NCI-H187 (cell line): ENCODE measurements at places on chromosomes 2 and 18.

GRCh38 chr2:233457356-233457755, 103.1 kb downstream of the DGKD start:
- DNase-seq, result no peak

DNA sequence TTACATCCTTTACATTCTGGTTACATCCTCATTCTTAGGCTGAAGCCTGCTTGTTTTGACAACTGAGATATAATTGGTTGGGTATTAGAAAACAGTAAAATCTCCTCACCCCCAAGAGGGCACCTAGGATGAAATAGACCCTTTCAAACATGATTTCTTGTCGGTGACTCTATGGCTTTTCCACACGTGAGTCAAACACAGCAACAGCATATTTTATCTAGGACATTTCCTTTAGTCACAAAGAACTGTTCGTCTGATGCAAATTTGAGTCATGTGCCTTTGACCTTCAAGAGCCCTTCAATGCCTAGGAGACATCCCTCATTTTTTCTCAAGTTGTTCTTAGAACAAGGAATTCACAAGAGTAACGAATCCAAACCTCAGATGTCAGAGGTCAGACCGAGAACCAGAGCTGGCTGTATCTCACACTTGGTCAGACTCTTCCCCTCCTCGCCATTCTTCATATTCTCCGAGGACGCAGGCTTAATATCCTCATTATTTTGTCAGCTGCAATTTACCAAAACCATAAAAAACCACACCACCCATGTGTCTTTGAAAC, 60.5 kb upstream of the ALKAL2 start:
- DNase-seq, result no peak

DNA sequence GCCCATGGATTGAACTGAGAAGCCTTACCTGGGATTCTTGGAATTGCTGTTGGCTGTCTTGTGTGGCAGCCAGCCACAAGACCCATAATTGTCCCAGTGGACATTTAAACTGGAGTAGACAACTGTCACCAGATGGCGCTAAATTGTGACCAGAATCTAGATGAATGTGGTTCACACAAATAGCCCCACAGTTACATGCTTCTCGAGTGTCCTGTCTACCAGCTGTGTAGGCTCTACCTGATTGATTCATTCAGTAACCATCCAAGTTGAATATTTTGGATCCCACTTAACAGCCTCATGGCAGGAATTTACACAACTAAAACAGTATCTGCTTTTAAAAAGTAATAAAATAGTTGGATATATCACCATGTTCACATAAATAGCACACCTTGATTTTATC, 73.2 kb downstream of the MAP4K4 start:
- no peak for DNase-seq

- no peak for DNase-seq
Measured at GRCh38 chr18:31356025-31356424, 20.6 kb upstream of the DSG4 start.

DNA sequence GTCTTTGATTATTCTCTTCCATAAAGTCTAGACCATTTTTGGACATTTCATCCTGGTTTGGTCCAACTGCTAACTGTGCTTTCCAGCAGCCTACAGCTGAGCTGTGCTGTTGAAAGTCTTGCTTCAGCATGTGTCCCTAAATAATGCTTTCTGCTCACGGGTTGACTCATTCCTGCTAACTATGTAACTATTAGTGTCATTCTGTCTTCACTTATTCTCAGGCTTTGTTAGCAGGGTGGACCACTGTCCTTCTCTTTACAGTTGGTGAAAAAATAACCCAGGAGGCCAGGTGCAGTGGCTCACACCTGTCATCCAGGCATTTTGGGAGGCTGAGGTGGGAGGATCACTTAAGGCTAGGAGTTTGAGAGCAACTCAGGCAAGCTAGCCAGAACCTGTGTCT, 8.9 kb downstream of the ADAM23 start:
- DNase-seq, result no peak

- no peak for DNase-seq
Measured at GRCh38 chr18:73009691-73010090, 141.9 kb upstream of the NETO1 start.

DNA sequence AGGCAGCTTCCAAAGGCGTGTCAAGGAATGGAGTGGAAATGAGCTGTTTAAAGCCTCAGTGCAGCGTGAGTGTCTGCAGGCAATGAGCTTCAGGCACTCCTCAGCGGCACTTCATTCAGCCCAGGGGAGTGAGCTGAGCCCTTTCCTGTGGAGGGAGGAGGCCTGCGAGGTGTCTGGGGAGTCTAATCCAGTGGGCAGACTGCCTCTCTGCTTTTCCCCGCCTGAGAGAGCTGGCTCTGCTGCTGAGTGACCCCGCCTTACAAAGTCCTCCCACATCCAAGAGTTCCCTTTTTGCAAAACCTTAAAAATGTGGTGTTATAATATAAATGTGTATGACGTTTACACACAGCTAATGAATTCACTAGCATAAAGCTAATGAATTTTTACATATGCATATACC, 7.0 kb upstream of the LDLRAD4 start:
- DNase-seq, result no peak

DNA sequence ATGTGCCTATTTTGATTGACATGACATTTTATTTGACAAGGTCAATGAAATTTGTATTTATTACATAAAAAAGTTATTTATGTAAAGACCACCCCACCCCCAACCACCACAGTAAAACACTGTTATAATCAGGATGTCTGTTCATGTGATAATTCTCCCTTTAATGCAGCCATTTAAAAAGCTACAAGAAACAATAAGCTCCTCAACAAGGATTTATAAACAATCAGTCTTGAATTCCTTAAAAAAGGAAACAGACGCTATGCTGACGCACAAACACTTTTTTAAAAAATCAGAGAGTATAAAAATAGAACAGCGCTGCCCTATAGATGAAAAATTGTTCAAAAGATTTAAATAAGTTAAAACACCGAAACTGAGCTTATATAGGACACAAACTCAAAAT, 102.2 kb downstream of the SOS1 start:
- no peak for DNase-seq

GRCh38 chr2:124647245-124647644, 622.2 kb downstream of the CNTNAP5 start:
- DNase-seq, result no peak

DNA sequence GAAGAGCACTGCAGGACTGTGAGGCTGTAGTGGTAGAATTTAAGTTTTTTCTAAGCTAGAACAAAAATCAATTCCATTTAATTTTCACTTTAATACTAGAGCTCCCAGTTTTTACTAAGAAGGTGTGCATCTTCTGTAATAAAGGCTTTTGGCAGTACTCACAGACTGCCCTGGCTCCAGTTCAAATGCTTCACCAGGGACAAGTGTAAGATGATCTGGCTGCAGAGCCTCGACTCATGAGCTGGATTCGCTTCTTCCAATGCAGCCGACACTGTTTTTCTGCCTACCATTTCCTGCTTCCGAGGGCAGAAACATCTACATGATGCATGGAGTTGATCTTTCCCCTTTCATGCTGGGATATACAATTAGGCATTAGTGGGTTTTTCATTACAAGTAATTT, 87.0 kb downstream of the FARSB start:
- no peak for DNase-seq

DNA sequence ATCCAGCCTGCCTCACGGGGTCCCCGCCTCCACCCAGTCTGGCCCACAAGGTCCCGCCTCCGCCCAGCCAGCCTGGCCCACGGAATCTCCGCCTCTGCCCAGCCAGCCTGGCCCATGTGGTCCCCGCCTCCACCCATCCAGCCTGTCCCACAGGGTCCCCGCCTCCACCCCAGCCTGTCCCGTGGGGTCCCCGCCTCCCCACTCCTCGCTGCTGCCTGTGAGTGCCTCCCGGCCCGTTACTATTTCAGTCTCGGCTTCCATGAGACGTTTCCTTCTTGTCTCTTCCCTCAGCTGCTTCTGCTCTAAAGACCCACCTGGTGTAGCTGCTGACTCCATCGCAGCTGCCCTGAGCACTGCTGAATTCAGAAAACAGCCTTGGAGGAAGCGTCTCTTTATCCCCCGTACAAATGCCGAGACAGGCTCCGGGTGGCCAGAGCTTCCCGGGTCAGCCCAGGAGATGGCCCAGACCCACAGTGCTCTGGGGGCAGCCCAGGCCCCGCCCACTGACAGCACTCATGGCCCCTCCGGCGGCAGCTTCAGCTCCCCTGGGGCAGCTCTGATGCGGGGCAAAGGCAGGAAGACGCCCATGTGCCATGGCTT, 69.8 kb downstream of the NFATC1 start:
- DNase-seq, result no peak

DNA sequence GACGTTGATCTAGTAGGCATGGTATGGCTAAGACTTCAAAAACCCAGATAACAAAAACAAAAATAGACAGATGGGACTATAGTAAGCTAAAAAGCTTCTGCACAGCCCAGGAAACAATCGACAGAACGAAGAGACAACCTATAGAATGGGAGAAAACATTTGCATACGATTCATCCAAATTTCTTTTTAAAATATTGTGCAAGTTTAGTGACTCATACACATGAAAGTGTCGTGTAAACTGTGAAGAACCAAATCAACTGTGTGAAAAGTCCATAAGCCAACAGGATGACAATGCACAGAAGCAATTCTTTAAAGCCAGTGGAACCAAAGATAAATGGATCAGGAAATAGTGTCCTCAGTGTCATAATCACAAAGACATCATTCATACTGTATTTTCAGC, 671.1 kb downstream of the RNF144A start:
- DNase-seq, result no peak

DNA sequence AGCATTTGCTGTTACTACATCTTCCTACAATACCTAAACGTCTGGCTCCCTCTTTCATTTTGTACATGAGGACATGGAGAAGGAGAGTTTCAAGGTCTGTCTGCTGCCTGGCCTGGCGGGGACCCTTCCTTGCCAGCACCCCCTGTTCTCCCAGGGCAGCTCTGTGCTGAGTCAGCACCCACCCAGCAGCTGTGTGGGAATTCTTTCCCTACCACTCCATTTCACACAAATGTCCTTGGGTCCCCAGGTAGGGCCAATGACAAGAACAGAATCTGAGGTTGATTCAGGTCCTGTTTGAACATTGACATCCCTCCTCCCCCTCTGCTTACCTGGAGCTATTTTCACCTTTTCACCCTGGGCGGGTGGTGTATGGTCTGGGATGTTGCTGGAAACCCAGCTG, 129.9 kb upstream of the ITGA6 start:
- no peak for DNase-seq

GRCh38 chr2:218301176-218301819, 9.0 kb upstream of the TMBIM1 start:
- peak; percentile 49 for DNase-seq

- no peak for DNase-seq
Measured at GRCh38 chr18:49443837-49444236, 16.6 kb downstream of the DYM start.

GRCh38 chr2:240974771-240975572, 23.4 kb upstream of the SNED1 start:
- DNase-seq, result no peak

GRCh38 chr2:218218268-218219185, 1.5 kb downstream of the ARPC2 start:
- no peak for DNase-seq

- DNase-seq, result no peak
Measured at GRCh38 chr2:240126731-240127130, 9.4 kb downstream of the COPS9 start.

DNA sequence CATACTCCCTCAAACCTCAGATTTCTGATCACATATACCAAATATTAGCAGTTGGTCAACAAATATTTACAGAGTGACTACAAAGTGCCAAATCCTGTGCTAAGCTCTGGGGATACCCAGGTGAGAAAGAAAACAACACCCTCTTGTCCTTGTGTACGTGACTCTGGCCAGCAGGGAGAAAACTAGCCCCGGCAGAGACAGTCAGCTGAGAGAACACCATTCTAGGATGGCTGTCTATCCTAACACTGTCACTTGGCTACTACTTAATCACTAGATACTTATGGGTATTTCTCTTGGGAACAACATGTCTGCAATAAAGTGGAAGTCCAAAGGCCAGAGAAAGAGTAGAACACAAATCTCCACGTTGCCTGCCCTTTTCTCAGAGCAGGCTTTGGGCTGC, 57.9 kb upstream of the CD226 start:
- no peak for DNase-seq

DNA sequence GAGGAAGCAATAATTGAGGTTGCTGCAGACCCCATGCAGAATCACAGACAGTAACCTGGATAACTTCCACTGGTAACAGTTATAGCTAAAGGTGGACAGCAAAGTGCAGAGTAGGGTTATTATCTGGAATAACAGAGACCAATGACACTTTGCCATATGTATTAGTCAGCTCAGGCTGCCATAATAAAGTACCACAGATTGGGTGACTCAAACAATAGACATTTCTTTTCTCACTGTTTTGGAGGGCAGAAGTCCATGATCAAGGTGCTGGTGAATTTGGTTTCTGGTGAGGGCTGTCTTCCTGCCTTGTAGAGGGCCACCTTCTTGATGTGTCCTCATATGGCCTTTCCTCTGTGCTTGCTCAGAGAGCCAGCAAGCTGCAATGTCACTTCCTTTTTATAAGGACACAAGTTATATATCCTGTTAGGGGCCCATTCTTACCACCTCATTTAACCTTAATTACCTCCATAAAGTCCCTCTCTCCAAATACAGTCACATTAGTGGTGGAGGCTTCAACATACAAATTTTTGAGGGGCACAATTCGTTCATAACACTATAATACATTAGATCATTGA, 191.0 kb upstream of the LRP1B start:
- DNase-seq, result no peak

DNA sequence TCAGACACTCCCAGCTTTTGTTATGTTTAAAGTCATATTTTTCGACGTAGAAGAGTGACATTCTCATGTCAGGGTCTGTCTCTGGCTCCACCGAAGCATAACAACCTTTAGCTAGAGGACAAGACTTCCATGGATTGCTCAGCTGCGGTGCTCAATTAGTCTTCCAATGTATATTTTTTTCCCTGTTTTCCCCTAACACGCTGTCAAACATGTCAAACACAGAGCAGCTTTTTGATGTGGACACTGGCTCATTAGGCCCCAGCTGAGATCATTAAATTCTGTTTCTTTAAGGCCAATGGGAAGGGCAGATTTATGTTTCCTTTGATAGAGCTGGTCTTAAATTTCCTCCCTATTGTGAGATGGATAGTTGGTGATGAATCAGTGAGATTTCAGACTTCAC, 525.4 kb downstream of the PIK3C3 start:
- DNase-seq, result no peak

GRCh38 chr2:129274038-129274415, 705.4 kb upstream of the RAB6C start:
- DNase-seq, result no peak

DNA sequence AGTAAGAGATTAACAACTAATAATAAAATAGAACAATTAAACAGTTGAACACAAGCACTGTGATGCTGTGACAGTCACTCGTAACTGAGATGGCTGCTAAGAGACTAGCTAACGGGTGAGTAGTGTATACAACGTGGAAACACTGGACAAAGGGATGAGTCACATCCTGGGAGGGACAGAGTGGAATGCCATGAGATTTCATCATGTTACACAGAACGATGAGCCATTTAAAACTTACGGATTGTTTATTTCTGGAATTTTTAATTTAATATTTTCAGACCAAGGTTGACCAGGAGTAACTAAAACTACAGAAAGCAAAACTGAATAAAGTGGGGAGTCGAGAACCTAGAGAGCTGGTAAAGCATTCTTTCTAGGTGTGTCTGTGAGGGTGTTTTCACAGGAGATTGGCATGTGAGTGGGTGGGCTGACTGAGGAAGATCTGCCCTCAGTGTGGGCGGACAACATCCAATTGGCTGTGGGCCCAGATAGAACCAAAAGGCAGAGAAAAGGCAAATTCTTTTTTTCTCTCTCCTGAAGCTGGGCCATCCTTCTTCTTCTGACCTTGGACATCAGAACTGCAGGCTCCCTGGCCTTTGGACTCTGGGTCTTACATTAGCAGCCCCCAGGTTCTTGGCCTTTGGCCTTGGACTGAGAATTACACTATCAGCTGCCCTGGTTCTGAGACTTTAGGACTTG, 14.6 kb downstream of the TMSB10 start:
- DNase-seq, result no peak

- no peak for DNase-seq
Measured at GRCh38 chr2:27078267-27079194, at the start of gene EMILIN1. Gene EMILIN1 (plus strand): TSS chr2:27078615. CDS start chr2:27079066, 451 bp downstream.
